ENCODE measurements at places on chromosomes 5 and 9.

- DNase-seq, result no peak
Measured at GRCh38 chr5:80739496-80739895, 84.7 kb upstream of the DHFR start.

DNA sequence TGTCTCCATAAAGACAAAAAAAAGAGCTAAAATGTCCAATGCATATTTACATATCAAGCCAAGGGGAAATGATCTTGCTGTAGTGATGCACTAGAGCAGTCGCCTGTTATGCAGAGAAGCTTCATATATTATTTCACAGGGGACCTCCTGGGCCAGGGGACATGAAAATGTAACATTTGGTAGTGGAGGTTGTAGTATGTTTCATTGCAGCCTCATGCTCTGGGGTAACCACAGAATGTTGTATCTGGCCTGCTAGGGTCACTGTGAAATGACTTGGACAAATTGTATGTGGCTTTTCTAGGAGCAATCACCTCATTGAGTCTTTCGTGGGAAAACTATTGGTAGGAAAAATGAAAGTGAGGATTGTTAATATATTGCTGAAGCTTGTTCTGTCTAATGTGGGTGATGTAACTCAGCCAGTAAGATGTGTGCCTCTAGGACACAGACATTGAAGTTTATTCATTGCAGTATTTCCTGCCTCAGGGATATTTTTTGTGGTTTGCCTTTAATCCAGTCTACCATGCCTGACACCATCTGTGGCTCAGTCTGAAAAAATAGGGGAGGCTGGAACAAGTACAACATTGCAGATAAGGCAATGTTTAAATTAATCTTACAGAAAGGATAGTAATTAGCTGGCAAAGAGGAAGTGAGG lies 430.8 kb upstream of the TNC start:
- peak; percentile 78 for DNase-seq

- peak; percentile 84 for DNase-seq
Measured at GRCh38 chr9:131382850-131383729, 10.8 kb upstream of the PRRC2B start.

DNA sequence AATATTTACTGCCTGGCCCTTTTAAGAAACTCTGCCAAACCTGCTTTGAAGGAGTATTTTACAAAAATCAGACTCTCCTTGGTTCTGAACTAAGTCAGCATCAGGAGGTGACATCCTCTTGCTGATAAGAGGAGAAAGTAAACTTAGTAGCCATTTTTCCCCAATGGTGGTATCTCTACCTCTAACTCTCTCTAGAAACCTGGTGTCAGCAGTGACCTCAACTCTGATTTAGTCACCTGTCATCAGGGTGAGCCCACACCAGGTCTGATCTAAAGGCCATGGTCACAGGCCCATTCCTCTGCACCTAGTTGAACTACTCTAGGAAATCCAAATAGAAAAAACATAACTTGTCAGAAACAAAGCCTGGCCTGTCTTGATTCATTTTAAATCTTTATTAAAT lies 4.2 kb downstream of the CARNMT1 start:
- DNase-seq, result no peak

DNA sequence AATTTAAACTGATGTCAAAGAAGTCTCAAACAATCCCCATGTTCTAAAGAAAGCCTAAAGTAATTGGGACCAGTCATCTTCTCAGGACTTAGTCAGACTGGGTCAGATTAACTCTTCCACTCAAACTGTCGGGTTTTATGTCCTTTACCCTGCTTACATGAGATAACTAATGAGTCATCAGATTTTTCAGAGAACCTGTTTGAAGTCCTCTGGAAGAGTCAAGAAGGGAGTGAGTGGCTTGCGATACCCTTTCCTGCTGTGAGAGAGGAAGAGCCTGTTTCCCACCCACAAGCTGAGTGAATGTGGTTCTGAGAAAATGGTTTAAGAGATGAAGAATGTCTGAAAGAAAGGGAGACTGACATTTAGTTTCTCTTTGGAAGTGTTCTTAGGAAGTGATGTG lies 1866.7 kb upstream of the C9orf72 start:
- peak; percentile 32 for DNase-seq

DNA sequence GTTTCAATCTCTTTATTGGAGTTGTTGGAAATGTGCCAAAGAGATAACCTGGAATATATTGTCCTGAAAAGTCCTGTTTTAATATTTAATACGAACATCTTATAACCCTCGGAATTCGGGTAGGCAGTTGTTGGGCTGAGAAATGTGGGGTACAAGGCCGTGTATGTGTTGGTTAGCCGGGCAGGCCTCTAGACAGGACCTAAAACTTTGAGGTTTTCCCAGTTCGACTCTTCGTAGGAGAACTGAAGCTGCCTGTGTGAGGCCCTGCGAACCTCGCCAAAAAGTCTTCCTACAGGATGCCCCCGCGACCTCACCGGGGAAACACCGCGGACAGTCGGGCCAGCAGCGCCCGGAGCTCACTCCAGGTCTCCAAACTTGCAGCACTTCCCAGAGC lies 583 bp upstream of the TJP2 start:
- no peak for DNase-seq

DNA sequence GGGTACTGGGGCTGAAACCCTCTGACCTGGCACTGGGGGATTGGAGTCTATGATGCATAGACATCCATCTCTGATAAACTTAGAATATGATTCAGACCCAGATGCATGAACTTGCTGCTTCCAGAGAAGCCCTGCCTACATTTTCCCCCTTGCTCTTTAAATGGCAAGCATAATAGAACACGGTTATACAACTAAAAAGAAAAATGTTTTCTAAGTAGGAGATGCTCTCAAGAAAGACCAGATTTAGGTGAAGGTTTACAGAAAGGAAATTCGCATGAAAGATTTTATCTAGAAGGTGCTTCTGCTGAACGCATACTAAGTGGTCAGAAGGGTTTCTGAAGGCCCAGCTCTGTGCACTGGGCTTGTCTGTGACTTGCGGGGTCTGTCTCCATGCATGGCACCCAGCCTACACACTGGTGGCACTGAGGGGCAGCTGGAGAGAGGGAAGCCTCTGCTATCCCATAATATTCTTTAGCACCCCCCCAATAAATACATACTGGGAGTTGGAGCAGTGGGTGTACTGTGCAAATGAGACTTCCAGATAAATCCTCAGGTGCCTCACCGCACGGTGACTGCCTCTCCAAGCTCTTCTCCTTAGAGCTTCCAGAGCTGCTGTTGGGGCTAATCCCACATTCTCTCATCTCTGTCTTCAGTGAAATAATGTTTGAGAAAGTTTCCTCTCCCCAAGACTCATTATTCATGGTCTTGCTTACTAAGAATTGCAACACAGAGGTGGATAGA lies 114.6 kb downstream of the FSTL4 start:
- peak; percentile 7 for DNase-seq

GRCh38 chr5:64384765-64385164 lies 121.0 kb upstream of the RGS7BP start:
- DNase-seq, result peak; percentile 1

DNA sequence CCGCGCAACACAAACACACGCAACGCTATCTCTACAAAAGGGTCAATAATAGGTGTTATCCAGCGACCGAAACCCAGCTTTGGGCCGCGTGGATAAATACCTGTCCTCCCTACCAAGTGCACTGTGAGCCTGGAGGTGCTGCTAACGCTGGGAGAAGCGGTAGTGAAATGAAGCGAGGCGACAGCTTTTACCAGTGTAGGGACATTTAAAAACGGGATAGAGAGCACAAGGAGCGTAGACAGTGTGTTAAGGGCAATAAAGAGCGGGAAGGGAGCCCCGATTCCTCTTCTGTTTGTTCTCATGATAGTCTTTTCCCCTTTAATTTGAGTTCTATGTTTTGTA lies 421 bp upstream of the DEPDC1B start:
- DNase-seq, result no peak

DNA sequence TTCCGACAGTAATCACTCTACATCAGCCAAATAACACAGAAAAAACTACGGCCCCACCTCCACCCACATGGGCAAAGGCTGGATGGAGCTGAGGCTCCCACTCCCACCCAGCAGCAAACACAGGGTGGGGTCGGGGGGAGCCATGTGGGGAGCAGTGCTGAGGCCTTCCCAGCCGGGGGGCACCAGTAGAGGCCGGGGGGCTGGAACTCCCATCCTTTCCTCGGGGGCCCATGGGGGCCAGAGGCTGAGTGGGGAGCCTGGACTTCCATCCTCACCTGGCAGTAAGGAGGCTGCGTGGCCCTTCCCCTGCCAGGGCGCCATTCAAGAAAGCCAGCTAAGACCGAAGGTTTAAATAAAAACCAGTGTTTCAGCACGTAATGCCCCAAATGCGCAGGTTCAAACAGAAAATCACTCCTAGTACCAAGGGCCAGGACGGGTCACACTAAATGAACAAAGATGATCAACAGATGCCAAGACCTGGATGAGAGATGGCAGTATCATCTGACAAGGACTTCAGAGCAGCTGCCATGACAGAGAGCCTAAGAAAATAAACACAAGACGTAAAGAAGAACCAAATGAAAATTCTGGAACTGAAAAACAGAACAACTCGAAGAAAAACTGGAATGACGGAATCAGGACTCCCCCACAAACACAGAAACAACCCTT lies 9.4 kb downstream of the CCDC127 start:
- no peak for DNase-seq

DNA sequence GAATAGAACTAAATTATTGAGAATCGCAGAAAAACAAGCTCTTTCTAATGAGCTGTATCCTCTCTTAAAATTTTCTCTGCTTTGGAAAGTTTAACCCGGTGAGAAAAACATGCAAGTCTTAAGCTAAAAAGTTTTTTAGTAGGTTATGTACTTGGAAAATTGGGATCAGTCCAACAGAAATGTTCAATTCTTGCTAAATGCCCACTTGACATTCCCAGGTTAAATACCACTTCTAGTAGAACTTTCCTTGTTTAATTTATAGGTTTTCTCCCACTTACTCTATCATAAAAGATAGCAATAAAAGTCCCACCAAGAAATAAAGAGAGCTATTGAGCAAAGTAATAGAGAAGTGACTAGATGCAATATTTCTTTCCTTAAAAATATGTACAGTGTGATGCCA lies 157.1 kb downstream of the CCDC192 start:
- DNase-seq, result no peak

DNA sequence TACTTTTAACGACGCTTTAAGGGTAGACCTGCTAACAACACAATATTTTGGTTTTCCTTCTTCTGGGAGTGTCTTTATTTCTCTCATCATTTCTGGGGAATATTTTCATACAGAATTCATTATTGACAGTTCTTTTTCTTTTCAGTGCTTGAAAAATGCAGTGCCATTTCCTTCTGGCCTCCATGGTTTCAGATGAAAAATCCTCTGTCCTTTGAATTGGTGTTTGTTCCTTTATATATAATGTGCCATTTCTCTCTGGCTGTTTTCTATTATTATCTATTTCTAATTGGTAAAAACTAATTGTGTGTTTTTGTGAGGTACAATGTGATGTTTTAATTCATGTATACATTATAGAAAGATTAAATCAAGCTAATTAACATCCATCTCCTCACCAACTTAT lies 194.3 kb upstream of the S1PR3 start:
- DNase-seq, result no peak

DNA sequence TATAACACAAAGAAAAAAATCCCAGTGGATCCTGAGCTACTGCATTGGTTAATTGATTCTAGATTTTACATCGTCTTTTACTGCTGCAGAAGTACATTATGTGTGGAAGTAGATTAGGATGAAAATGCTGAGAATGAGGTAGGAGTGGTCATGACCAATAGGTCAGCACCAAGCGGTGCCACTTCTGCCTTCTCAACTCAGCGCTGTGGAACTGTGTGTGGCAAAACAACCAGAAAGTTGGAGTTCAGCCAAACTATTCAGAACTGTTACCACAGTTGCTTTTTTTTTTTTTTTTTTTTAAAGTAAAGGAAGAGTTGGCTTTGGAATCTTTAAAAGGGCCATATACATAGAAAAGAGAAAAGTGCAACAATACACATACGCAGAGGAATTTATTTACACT lies 24.2 kb downstream of the POU5F2 start:
- DNase-seq, result peak; percentile 90

- peak; percentile 48 for DNase-seq
Measured at GRCh38 chr9:133477992-133478850, 678 bp downstream of the SLC2A6 start.

DNA sequence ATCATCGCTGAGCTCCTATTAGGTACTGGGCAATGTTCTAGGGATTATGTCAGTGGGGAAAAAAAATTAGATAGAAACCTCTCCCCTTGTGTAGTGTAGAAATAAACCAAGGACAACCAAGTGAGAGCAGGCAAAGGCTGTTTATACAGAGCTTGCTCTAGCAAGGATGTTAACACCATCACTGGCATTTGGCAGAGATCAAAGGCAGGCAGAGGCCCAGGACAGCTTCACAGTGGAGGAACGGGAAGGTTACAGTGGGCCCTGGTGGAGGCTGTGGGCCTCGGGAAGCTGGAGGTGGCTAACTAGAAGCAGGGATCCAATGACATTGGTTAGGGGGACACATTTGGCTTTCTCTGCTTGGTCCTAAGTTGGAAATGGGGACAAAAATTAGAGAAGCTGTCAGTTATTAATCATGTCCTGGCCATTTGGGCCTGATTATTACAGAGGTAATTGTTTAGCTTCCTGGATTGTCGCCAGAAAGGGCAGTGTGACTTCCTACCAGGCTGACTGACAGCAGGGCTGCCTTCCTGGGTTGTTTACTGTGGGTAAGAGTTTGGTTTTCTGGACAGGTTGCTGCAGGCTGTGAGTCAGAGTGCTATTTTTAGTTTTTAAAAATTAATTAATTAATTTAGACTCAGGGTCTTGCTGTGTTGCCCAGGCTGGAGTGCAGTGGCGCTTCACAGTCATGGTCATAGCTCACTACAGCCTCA lies 259.3 kb downstream of the ROR2 start:
- DNase-seq, result peak; percentile 28

DNA sequence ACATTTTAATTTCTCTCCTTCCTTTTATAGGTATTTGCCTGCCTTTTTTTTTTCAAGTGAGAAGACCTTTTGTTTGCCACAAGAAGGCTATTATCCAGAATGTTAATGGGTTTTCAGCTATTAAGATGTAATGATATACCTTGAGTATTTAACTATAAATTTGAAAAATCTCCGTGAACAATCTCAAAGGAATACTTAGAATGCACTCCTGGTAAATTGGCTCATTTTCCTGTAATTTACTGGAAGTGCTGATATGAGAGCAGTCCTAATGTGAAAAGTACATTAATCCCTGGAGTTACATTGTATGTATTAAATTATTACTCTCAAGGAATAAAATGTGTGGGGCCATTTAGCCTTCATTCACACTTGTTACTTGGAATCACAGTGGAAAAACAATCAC lies 32.4 kb downstream of the AOPEP start:
- no peak for DNase-seq

DNA sequence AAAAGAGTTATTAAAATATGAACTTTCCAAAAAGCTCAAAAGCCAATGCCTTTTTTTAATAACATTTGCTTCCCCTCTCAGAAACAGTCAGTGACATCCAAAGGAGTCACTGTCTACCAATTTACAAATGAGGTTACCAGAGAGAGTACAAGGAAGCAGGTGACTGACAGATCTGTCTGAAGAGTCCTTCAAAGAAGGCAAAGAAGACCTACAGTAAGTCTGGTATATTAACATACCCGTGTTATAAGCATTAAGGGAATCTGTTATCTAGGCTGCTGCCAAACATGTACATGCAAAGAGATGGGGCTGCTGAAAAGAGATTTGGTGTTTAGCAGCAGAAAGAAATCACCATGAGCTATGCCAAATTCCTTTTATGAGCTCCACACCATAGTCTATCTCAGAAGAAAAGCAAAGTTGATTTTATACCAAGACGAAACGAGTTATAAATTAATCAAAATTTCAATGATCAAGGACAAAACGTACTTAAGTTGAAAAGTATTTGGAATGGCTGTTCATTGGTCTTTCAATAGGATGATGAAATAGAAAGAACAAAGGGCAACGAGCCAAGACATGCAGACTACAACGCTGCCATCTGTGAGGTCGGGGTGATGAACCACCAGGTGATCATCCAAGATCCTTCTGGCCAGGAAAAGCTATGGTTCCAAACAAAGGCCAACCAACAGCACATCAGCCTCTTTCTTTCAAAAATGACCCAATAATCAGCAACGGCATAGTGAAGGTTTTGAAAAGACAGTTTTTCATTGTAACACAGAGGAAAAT lies 8.1 kb downstream of the PRELID2 start:
- no peak for DNase-seq
